ENCODE measurements at places on chromosomes 2 and 18. TPM values are rescaled to one million over a fixed set of nuclear protein-coding genes. Genes with fewer than 3 reads are reported as not detected.

- H3K36me3 ChIP-seq = no peaks in the 10 kb centered on the region
- no peak for DNase-seq
- H3K27me3 ChIP-seq = no peaks in the 10 kb centered on the region
- H3K27ac ChIP-seq = no peak overlapping the region
- H3K4me3 ChIP-seq = no peak overlapping the region
- H3K4me1 ChIP-seq = no peaks in the 10 kb centered on the region
Measured at GRCh38 chr2:63721082-63721424, 120.6 kb upstream of the UGP2 start.

DNA sequence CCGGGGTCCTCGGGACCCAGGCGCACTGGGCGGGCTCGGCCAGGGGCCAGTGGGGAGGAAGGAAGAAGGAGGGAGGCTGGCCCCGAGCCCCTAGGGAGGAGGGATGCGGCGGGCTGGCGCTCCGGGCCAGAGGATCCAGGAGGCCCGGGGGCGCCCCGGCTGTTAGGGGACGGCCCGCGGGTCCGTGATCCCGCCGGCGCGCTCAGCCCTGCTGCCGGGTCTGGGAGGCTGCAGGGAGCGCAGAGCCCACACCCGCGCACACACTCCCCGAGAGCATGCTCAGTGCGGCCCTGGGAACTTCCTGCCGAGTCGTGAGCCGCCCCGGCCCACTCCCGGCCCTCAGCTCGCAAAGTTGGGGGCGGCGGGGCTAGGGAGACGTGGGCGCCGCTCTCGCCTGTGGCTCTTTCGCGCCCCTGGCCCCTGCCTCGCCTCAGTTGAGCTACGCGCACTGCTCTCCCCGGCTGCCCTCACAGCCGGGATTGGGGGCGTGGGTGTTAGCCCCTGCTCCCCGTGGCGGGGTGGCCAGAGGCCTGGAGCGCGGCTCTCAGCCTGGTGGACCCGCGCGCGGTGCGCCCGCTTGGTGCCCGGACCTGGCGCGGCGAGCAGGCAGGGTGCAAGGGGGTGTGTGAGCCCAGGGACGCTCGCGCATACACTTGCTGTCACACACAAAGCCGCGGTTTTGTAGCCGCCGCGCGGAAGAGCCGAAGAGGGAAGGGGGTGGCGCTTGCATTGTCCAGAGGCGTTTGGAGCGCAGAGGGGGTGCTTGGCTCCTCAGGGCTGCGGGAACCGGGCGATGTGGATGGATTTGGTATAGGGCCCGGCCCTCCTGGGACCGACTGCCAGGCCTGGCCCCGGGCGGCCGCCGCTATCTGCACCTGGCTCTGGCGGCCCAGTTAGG is 132.9 kb upstream of the MGAT5 start:
- peaks cover 2% of the 10 kb centered on the region for H3K27me3 ChIP-seq
- no peak overlapping the region for H3K27ac ChIP-seq
- peak overlapping the region; percentile 80 for H3K4me3 ChIP-seq
- DNase-seq = peak; percentile 78
- H3K4me1 ChIP-seq = peaks cover 54% of the 10 kb centered on the region
- H3K36me3 ChIP-seq = no peaks in the 10 kb centered on the region

DNA sequence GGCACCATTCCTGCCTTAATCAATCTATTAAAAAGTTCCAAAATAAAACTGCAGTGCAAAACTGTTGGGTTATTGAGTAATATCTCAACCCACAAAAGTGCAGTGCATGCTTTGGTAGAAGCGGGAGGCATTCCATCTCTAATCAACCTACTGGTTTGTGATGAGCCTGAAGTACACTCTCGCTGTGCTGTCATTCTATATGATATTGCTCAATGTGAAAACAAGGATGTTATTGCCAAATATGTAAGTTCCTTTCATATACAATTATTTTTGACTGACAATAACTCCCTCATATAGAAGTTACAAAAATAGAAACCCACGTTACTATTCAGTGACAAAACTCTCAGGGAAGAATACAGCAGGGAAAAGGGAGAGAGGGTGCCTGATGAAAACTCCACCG is 43.0 kb downstream of the OSGEPL1 start:
- H3K27ac ChIP-seq = no peak overlapping the region
- H3K4me3 ChIP-seq = no peak overlapping the region
- DNase-seq = no peak
- H3K4me1 ChIP-seq = peaks cover 15% of the 10 kb centered on the region

DNA sequence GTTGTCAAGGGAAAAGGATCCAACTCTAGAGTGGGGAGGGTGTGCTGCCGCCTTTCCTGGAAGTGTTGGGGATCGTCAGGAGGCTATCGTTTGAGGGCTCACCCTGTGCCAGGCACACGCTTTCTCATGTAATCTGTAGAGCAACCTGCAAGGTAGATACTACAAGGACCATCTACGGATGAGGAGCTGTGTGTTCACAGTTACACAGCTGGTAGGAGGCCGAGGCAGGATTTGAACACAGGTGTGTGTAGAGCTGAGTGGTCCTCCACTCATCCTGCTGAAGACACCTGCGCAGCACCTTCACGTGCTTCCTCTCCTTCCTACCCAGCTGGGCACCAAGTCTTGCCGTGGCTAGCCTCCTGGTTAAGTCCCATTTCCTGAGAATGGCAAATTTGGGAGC is 68.3 kb downstream of the MARCO start:
- no peaks in the 10 kb centered on the region for H3K4me1 ChIP-seq
- no peak for DNase-seq
- H3K27me3 ChIP-seq = peaks cover 25% of the 10 kb centered on the region
- no peak overlapping the region for H3K27ac ChIP-seq
- no peak overlapping the region for H3K4me3 ChIP-seq

DNA sequence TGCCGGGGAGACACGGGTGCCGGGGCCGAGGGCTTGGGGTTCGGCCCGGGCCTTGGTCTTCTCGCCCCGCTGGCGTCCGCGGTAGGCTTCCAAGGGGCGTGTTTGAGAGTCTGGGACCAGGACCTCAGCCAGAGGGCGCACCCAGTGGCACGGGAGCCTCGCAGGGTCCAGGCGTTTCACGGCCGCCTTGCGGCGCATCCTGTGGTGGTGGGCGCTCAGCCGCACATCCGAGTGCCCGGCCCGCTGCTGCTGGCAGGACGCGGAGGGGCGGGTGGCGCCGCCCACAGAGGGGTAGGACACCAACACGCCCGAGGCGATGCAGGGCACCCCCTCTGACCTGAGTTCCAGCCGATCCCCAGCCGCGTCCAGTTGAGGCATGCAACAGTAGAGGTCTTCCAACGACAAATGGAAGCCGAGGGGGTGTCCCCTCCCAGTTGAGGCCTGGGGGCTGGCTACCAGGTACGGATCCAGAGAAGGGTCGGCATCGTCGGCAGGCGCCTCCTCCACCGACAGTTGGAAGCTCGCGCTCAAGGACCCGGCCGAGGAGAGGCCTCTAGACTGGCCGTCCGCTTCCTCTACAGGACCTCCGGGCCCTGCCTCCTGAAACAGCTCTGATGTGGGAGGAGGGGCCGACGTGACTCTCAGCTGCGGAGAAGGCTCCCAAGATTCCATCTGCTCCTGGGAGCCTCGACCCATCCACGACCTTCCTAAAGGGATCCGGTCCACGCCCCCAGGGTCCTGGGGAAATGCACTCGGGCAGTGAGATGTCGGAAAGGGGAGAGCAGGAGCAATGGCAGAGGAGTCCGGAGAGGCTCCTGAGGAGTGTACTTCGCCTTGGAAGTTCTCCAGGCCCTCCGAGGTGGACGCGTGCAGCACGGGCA is 6.3 kb downstream of the C2orf81 start:
- no peaks in the 10 kb centered on the region for H3K27me3 ChIP-seq
- peak overlapping the region; percentile 74 for H3K27ac ChIP-seq
- DNase-seq = peak; percentile 49
- H3K4me3 ChIP-seq = peak overlapping the region; percentile 68
- peaks cover 24% of the 10 kb centered on the region for H3K4me1 ChIP-seq

DNA sequence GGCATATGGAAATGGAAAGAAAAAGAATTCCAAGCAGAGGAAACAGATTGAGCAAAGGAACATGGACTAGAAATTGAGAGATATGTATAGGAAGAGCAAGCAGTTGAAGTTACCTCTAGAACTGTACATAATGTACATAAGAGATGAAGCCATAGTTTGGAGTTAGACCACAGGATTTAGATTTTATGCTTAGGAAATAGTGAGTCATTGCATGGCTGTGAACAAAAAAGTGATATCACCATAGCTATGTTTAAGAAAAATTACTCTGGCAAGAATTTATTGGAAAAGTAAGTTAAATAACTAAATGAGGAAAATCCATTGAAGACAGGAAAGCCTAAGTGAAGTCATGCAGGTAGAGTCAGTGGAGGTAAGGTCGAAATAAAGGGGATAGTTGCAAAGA is 99.4 kb upstream of the GALNT5 start:
- DNase-seq = no peak
- no peak overlapping the region for H3K4me3 ChIP-seq
- no peaks in the 10 kb centered on the region for H3K36me3 ChIP-seq
- no peaks in the 10 kb centered on the region for H3K4me1 ChIP-seq

The PLGLB1 gene
- 1.1 TPM for total RNA-seq

Measured in activated CD4-positive, alpha-beta T cell treated with anti-CD3 and anti-CD28 coated beads for 36 hours (primary cell).